ENCODE measurements at places on chromosomes 3 and 15.

DNA sequence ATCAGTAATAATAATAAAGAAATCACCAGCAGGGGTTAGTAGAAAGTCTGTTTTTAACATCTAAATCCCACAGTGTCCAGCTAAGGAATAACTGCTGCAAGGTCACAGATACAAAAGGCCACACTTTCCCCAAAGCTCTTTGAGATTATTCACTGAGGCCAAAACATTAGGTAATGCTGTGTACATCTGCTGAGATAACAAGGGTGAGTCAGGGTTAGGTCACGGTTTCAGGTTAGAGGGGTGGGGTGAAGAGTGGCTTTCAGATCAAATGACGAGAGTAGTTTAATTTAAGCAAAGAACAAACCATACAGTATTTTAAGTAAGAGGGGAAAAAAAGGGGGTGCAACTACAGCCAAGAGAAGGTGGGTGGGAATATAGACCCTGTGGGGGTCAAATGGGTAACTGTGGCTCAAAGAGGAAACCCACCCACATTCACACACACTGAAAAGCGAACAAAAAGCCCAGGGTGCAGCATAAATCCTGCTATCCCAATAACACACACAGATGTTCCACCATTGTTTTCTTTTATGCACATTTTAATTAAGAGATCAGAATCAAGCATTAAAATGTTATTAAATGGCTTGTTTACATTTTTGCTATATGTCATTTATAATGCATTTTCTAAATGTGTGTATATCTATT is 412.9 kb downstream of the TIGIT start:
- no peak for DNase-seq

DNA sequence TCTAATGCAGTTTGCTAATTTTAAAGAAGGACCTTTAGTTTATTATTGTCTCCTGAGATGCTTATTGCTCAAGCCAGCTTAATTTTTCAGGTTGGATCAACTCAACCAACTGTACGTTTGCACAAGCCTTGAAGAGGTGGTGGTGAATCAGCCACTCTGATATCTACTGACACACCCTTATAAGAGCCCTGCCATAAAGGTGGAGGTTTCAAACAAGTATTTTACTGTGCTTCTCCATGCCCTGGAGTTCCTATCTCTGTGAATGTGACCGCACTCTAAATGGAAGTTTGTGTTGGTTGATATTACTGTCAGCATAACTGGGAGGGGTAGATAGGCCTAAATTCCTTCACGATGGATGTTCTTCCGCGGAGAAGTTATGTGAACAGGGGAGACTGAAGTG is 297.3 kb upstream of the UBE2E1 start:
- no peak for DNase-seq

- no peak for DNase-seq
These were observed 117.0 kb upstream of the ARL6 start for GRCh38 chr3:97647441-97647982.

DNA sequence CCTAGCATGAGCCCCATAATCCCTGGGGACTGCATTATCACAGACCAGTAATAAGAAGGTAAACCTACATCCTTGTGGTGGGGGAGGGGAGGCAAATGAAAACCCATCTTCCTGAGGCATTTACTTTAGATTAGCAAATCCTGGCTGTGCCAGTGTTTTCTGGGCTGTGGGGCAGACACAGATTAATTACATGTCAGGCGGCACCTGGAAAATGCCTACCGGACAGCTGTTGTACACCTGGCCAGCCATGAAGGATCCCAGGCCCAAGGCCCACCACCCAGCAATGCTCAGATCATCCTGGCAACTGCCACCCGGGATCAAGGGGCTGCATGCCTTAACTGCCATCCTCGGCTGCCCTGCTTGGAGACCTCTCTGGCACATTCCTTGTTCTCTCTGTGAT is 59.1 kb upstream of the RASA2 start:
- DNase-seq: no peak

DNA sequence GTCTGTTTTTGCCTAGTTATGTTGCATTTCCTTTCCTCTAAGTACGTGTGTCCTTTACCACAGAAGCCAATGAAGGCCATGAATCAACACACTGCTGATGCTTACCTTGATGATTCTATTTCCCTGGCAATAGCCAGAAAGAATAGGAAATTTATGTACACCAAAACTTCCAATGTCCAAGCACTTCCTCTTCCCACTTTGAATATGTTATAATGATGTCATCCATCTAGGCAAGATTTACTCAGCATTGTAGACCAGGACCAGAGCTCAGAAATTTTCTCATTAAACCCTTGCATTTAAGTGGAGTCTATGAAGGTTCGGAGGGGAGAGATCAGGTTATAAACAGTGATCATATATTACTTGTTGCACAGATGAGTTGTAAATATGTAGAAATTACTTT is 126.0 kb downstream of the THRB start:
- no peak for DNase-seq

All from esophagus squamous epithelium (tissue), 5 donors.